HT1080 (cell line): ENCODE measurements at places on chromosomes 5 and 9. TPM values are rescaled to one million over a fixed set of nuclear protein-coding genes. Genes with fewer than 3 reads are reported as not detected.

GRCh38 chr5:54013556-54014194, 296.7 kb downstream of the ARL15 start:
- peak; percentile 89 for DNase-seq

DNA sequence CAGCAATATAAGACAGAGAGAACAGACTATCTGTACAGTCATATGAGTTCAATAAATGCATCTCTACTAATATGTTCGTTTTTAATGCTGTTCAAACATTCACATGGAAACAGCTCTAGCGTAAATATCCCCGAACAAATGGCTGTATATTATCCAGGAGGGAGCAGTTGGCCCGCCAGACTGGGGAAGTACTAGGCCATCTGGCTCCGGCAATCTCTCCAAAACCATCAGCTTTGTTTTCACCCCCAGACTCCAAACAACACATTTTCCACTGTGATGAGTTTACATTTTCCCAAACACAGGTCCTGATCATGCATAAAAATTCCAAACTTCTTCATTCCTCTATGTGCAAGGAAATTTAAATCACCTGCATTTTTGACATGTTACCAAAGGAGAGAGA, 8.7 kb downstream of the EBF1 start:
- DNase-seq: no peak

DNA sequence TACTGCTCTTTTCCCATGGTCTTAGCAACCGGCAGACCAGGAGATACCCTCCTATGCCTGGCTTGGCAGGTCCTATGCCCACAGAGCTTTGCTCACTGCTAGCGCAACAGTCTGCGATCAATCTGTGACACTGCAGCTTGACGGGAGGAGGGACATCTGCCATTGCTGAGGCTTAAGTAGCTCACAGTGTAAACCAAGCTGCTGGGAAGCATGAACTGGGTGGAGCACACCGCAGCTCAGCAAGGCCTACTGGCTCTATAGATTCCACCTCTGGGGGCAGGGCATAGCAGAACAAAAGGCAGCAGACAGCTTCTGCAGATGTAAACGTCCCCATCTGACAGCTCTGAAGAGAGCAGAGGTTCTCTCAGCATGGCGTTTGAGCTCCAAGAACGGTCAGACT, 40.4 kb downstream of the MCTP1 start:
- DNase-seq: no peak

- no peak for DNase-seq
Observed at GRCh38 chr9:33379666-33380389, 22.5 kb downstream of the AQP7 start.

DNA sequence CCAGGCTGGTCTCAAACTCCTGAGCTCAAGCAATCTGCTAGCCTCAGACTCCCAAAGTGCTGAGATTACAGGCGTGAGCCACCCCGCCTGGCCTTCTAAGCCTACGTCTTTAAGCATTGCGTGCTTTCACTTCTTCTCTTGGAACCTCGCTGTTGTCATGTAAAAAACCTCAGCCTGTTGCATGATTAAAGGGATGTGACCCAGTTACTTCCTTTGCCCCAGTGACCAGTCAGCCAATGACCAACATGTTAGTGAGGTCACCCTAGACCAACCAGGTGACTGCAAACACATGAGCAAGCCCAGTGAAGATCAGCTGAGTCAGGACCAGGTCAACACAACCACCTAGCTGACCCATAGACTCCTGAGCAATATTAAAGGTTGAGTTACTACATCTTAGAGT, 10.5 kb downstream of the KIF4B start:
- DNase-seq: peak; percentile 33

- no peak for DNase-seq
Observed at GRCh38 chr5:149942199-149942598, 2.4 kb downstream of the PDE6A start.

GRCh38 chr5:42377496-42377895, 45.7 kb upstream of the GHR start:
- no peak for DNase-seq

- DNase-seq: peak; percentile 80
Observed at GRCh38 chr5:95861864-95862561, 39.5 kb upstream of the GLRX start.

- DNase-seq: peak; percentile 79
Observed at GRCh38 chr9:127930231-127931091, at the start of gene PIP5KL1. TSS of gene PIP5KL1 (minus strand) at chr9:127930777. CDS start at chr9:127930752, 25 bp downstream.

GRCh38 chr9:5895782-5896181, 5.1 kb downstream of the MLANA start:
- no peak for DNase-seq

- no peak for DNase-seq
Observed at GRCh38 chr9:68683433-68683832, 21.6 kb upstream of the PIP5K1B start.

- peak; percentile 46 for DNase-seq
Observed at GRCh38 chr9:33350310-33350709, 52.1 kb downstream of the AQP7 start.

DNA sequence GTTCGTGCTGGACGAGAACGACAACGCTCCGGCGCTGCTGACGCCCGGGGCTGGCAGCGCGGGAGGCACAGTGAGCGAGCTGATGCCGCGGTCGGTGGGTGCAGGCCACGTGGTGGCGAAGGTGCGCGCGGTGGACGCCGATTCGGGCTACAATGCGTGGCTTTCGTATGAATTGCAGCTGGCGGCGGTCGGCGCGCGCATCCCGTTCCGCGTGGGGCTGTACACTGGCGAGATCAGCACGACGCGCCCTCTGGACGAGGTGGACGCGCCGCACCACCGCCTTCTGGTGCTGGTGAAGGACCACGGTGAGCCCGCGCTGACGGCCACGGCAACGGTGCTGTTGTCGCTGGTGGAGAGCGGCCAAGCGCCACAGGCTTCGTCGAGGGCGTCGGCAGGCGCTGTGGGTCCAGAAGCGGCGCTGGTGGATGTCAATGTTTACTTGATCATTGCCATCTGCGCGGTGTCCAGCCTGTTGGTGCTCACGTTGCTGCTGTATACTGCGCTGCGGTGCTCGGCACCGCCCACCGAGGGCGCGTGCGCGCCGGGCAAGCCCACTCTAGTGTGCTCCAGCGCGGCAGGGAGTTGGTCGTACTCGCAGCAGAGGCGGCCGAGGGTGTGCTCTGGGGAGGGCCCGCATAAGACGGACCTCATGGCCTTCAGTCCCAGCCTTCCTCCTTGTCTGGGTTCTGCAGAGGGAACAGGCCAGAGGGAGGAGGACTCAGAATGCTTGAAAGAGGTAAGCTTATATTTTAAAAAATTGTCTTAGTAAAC, 2.2 kb downstream of the PCDHA13 start:
- DNase-seq: no peak

Gene ANKRD34B
- total RNA-seq: not detected in 2 replicates

Gene TNFSF15
- total RNA-seq: 0.23 and 0.53 TPM in 2 replicates

Gene BRD3
- total RNA-seq: 4.6 and 10.1 TPM in 2 replicates

Gene PCSK5
- total RNA-seq: 2.1 and 2.3 TPM in 2 replicates

Gene CHSY3
- 10.5 and 11.8 TPM in 2 replicates for total RNA-seq

Gene TMEM252
- not detected in 2 replicates for total RNA-seq

Gene OR13C3
- not detected in 2 replicates for total RNA-seq

Gene EEIG1
- total RNA-seq: 3.4 and 6.8 TPM in 2 replicates

Gene HTR4
- total RNA-seq: not detected in 2 replicates

Gene NRG2
- 9.2 and 10.4 TPM in 2 replicates for total RNA-seq
